ENCODE measurements at places on chromosomes 6 and 20.

GRCh38 chr20:46563860-46564221, 13.4 kb upstream of the OCSTAMP start:
- DNase-seq = no peak

GRCh38 chr20:45346851-45347250, 1.4 kb downstream of the SDC4 start:
- DNase-seq = no peak

GRCh38 chr6:8918196-8918595, 482.9 kb upstream of the SLC35B3 start:
- no peak for DNase-seq

DNA sequence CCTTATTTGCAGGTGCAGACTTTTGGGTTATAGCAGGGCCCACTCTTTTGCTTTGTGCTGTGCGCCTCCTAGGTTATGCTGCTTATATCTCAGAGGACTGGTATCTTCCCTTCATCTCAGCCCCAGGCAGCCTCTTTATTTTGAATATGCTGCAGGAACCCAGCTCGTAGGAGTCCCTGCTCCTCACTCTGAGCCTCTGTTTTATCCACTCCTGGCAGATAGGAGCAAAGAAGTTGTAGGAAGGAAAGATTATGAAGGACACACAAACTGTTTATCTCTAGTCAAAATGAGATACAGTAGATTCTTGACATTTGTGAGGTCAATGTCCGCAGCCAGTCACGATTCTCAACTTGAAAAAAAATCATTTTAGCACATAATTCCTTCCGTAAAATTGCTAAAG, 15.6 kb downstream of the L3MBTL3 start:
- DNase-seq = no peak

DNA sequence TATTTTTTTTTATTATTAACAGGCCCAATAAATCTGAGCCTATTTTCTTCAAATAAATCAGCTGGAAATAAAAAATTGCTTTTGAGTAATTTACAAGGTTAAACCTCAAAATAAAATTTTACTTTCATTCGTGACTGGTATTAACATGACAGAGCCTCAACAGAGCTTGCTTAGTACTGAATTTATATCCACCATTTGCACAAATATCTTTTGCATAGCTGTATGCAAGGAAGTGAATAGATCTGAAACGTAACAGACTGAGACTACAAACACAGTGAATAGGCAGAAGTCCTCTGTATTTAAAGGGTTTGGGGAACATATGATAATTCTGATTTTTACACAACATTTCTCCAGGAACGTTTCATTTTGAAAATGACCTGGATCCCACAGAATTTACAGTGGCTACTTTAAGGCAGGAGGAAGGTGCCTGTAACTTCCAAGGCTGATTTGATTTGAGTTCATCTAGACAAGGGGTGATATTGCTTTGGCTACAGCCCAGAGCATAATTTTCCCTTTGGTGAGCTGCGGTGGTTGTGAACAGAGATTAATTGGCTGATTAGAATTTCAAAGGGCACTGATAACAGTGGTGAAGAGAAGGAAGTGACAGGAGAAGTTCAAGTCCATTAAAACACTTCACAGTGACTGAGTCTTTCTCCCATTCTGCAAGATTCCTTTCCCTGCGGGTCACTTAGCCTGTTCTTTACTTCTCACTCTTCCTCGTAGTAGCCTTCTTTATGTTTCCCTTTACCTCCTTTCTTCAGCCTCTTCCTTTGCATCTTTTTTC, 121.2 kb upstream of the SASH1 start:
- DNase-seq = no peak

- no peak for DNase-seq
These were observed 19.6 kb downstream of the FOXC1 start for GRCh38 chr6:1629316-1629715.

GRCh38 chr20:16236589-16237241, 336.5 kb downstream of the KIF16B start:
- no peak for DNase-seq

DNA sequence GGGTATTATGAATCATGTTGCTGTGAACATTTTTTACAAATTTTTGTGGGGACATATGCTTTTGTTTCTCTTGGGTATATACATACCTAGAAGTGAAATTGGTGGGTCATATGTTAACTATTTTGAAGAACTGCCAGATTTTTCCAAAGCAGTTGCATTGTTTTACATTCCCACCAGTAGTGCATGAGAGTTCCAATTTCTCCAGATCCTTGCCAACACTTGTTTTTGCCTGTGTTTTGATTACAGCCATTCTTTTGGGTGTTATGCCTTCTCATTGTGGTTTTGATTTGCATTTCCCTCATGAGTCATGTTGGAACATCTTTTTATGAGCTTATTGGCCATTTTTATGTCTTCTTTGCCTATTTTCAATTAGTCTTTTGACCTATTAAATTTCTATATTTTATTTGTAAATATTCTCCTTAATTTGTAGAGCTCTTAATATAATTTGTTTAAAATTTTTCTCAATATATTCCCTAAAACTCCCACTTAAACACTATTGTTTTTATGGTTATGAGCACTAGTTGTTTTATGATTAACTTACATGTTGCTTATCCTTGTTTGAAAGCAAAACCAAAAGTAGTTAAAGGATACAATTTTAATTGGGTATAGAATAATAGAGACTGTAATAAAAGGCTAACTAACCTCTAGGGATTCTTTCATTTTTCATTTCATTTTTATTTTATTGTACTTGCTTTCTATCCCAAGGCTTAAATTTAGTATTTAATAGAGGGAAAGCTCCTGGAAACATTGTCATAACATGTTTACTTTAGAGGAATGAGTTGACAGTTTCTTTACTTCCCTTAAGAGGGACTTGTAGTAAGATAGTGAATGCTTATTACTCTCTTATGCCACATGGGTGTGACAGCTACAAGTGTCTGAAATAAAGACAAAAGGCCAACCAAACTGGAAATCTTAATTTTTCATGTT, 5.5 kb downstream of the UBR2 start:
- no peak for DNase-seq

DNA sequence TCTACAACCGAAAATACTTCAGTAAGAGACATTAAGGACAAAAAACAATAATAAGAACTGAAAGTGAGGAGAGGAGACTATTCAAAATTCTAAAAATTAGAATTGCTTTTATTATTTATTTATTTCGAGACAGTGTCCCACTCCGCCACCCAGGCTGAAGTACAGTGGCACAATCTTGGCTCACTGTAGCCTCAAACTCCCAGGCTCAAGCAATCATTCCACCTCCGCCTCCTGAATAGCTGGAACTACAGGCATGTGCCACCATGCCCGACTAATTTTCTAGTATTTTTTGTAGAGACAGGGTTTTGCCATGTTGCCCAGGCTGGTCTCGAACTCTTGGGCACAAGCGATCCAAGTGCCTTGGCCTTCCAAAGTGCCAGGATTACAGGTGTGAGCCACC, 123.1 kb downstream of the RNGTT start:
- no peak for DNase-seq

DNA sequence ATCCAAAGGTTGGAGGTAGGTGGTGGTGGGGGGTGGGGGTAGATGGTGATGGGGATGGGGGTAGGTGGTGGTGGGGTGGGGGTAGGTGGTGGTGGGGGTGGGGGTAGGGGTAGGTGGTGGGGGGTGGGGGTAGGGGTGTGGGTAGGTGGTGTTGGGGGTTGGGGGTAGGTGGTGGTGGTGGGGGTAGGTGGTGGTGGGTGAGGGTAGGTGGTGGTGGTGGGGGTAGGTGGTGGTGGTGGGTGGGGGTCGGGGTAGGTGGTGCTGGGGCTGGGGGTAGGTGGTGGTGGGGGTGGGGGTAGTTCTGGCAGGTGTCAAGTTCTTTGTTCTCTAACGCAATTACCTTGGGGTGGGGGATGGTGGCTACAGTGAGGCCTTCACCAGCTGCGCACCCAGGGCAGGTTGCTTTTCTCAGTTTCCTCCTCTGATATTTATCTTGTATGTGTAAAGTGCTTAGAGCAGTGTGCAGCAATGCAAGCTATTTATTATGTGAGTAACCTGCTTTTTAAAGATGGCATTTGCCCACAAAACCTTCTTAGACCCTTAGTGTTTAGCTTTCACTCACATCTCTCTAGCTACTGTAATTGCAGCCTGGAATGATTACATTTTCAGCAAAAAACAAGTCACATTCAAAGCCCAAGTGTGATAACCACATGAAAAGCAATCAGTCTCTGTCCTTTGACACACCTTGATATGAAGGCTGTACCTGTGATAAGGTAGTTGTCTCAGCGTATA, 8.2 kb upstream of the CCDC167 start:
- no peak for DNase-seq

DNA sequence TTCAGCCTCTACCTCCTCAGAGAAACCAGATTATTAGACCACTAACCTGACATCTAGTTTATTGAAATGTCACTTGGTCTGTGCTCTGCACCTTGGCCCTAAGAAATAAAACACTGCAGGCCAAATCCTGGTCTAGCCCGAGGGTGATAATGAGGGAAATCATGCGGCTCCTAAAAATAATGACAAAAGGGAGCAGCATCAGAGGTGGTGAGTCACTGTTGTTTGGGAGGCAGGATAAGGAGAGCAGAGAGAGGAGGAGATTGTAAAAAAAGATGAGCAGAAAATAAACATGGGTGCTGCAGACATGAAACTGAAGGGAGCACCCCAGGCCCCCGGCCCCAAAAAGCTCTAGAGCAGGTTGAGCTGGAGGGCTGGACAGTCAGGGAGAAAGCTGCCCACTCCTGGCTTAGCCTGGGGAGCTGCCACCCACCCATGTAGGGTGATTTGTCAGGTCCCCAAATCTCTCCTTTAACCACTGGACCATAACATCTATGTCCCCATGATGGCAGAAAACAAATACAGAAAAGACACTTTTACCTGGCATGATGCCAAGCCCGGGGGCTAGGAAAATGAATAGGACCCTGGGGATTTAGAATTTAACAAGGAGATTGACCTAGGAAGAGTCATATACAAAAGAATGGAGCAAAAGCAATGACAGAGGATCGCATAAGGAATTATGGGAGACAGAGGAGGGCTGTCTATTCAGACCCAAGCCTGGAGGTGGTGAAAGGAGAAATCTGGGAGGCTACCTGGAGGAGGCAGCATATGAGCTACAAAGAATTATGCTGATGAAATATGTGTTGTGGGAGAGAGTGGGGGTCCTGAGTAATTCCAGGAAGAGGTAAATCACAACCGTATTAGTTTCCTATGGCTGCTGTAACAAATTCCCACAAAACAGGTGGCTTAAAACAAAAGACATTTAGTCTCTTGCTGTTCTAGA, 103.7 kb downstream of the SNAP25 start:
- no peak for DNase-seq

DNA sequence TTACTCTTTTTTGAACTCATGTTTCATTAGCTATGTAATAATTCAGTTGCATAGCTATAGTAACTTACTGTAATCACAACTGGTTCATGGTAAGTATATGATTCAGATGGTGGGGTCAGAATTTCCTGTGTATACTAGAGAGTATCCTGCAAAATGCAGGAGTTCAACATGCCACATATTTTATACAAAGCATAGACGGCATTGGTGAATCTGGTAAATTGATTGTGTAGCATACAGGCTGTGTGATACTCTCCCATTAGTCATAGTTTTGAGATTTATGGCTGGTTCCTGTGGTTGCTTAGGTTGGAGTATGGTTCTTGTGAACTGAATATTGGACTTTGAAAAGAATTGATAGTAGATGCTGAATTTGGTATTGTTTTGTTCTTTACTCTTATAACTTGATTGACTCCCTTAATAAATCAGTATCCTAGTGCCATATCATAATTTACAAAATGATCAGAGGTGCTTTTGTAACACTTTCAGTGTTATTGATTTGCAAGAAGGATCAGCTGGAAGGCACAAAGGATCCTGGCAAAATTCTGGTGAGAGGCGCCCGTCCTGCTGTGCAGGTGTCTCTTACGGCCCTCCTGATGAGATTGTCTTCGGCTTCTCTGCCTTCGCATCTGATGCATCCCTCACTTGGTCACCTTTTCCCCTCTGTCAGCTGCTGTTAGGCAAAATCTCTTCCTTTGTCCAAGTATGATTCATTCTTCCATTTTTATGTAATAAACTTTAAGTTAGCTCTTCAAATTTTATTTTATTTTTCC, 22.6 kb downstream of the SNX9 start:
- DNase-seq = no peak

- DNase-seq = no peak
These were observed 129.0 kb upstream of the THEMIS start for GRCh38 chr6:128029826-128030225.

Measured in HuH-7 (cell line).